HepG2 (cell line): ENCODE measurements at places on chromosomes 12 and 14. TPM values are rescaled to one million over a fixed set of nuclear protein-coding genes. Genes with fewer than 3 reads are reported as not detected.

Gene SOCS2
- total RNA-seq, result 1.5 and 2.4 TPM in 2 replicates

Gene CFAP251
- total RNA-seq, result 0.07 and 0.42 TPM in 2 replicates

Gene KRT78
- total RNA-seq, result not detected in 2 replicates

Gene C12orf50
- not detected in 2 replicates for total RNA-seq

Gene IRF9
- total RNA-seq, result 13.8 and 14.9 TPM in 2 replicates
